ENCODE measurements at places on chromosomes 2 and 18.

- no peak for DNase-seq
These were observed 18.5 kb upstream of the STEAP3 start for GRCh38 chr2:119205001-119205706.

DNA sequence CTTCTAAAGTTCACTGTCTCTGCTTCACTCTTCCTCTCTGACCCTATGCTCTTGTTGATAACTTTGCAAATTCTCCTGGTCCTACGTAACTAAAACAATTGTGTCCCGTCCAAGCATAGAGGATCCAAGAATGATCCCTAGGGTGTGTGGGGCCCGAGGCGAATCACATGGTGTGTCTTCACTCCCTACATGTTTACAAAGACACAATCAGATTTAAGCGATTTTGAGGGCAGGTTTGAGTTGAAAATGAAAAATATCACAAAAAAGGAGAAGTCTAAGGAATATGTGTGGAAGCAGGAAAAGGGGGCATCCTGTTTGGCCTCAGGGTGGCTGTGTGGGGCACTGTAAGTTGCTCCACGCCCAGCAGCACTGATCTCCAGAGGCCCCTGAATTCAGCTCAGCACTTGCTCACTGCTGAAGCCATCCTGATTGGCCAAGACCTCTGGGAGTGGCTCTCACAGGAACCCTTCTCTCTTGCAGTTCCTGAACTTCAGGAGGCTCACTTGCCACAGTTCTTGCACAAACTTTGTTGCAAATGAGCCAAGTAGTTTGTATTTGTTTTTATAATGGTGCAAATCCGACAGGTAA, 363.6 kb downstream of the ZNF521 start:
- no peak for DNase-seq

DNA sequence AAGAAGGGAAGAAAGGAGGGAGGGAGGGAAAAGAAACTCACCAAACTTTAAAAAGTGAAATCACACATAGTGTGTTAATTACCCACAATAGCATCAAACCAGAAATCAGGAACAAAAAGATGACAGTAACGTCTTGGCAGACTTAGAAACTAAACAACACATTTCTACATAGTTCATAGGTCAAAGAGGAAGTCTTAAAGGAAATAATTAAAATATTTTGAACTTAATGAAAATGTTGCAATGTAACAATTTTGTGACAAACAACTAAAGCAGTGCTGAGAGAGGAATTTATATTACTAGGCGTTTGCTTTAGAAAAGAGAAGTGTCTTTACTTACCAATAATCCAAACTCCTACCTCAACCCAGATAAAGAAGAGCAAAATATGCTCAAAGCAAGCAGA, 505.0 kb upstream of the ID2 start:
- no peak for DNase-seq

GRCh38 chr18:21404426-21404825, 162.4 kb downstream of the GREB1L start:
- DNase-seq, result no peak

- DNase-seq, result no peak
These were observed 69.5 kb upstream of the TGIF1 start for GRCh38 chr18:3380384-3380961.

DNA sequence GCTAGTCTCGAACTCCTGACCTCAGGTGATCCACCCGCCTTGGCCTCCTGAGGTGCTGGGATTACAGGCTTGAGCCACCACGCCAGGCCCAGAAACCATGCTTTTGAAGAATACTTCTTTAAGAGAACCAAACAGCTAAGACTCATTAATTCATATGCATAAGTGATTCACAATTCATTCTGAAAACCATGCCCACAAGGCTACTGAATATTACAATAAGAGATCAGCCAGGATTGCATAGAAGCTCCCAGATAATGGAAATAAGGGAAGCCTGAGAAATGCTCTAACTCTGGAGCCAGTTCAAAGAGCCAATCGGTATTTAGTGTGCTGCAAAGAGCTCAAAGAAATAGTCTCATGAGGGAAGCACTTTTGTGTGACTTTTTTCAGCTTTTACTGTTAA, 2.4 kb downstream of the ZNF396 start:
- no peak for DNase-seq

GRCh38 chr2:156526950-156527636, 90.9 kb downstream of the GPD2 start:
- no peak for DNase-seq

DNA sequence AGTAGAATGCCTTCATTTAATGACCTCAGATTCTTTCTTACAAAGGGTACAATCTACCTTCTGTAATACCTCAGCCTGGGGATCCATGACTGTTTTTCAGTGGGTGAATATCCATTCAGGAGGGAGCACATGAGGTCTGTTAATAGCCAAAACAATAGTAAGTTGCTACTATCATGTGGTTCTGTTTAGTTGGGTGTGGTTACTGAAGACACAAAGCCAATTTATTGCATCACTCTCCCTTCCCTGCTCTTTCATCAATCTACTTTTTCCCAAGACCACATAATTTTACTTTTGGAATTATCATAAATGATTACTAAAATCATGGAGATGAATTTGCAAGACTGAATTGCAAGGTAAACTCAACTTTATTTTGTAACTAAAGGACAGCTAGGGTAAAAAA, 254.2 kb downstream of the GALNT13 start:
- DNase-seq, result no peak

DNA sequence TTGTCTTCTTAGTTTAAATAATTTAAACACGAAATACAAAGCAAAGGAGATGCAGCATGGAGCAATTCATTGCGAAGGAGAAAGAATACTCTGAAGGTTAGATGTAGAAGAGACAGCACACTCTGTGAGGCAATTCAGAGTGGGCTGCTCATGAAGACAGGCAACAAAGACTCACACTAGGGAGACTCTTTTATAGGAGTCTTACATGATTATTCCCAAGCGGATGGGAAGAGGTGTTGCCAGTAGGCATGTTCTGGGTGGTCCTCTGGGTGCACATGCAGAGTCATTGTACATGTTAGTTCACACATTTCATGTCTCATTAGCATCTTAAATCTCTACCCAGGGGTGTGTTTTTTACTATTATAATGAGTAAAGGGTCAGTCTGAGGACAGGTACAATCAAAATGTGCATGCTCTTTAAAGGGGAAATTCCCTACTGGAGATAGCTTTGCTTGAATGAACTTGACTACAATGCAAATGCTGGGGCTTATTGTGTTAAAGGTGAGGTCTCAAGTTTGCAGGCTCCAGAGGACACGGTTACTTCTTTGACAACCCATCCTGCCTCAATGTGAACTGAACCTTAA, 275.5 kb downstream of the CDH19 start:
- no peak for DNase-seq

DNA sequence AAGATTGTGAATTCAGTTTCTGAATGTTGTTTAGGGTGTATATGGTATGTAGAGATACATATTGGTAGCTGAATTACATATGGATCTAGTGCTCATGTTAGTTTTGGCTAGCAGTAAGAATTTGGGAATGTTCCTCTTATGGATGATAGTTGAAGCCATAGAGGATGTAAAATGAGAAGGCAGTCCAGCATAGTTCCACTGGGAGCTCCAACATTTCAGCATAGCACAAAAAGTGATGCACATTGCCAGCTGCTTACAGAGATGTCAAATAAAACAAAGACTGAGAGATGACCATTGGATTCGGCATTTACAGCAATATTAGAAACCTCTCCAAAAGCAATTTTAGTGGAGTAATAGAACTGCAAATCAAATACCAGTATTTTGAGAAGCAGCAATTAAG, 77.4 kb downstream of the EML4 start:
- DNase-seq, result peak; percentile 24

DNA sequence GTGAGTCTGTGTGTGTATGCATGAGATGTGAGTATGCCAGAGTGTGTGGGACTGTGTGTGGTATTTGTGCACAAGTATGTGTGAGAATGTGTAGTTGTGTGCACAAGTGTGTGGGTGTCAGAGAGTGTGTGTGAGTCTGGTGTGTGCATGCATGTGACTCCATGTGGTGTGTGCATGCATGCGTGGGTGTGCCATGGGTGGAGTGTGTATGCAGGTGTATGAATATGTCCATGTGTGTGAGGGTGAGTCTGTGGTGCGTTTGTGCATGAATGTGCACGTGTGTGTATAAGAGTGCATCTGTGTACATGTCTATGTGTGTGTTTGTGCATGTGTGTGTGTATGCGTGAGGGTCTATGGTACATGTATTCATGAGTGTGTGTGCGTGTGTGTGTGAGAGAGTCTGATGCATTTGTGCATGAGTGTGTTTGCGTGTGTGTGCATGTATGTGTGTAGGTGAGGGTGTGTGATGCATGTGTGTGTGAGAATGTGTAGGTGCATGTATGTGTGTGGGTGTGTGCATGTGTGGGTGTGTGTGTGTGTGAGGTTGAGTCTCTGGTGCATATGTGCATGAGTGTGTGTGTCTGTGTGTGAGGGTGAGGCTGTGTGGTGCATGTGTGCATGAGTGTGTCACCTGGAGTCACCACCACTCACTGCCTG, 226.8 kb downstream of the LDLRAD4 start:
- DNase-seq, result no peak

DNA sequence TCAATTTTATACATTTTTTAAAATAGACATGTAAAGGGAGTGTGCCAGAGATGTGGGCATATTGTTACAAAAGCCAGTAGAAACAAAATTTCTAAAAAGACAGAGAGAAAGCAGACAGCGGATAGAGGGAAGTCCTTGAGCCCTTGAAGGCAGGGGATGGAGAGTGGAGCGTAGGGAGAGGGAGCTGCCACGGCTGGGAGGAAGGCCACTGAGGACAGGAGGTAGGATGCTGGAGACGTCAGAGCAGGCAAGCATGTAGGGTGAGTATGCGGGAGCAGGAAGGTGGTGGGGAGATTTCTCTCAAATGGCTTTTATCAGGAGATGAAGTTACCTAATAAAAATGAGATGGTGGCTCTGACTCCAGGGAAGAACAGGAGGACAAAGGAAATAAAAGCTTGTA, 24.0 kb upstream of the NCL start:
- DNase-seq, result no peak

- DNase-seq, result peak; percentile 76
These were observed 329.9 kb downstream of the DLGAP1 start for GRCh38 chr18:4125224-4125623.

DNA sequence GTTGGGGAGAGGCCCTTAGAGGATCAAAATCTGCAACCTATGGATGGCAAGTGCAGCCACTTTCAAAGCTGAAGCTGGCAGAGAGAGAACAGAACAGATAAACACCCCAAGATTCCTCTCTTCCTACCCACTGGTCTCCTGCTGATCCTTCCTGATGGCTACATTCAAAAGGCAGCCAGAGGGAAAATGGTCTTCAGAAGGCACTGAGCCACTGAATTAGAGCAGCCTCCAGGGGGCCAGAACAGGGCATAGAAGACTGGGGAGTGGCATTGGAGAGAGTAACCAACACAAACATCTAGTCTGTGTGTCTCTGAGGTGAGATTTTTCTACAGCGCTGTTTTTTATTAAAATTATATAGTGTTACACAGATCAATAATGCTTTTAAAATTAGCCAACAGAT, 432.6 kb downstream of the PARD3B start:
- no peak for DNase-seq

- peak; percentile 28 for DNase-seq
These were observed 231.4 kb downstream of the LRRTM1 start for GRCh38 chr2:80073134-80073561.

DNA sequence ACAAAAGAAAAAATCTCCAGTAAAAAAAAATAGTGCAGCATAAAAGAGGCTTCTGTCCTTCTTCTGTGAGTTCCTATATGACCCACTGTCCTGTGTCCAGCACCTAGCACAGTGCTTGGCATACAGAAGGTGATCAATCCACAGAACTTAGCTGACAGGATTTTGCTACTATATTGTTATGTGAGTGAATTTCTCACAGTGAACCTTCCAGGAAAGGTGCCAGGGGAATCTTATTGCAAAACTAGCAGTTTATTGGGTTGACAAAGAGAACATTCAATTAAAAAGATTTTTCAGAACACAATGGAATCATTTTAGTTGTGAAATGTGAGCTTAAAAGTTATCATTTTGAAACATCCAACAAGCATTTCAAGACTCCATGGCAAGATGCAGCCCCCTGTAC, 12.4 kb upstream of the TRIB2 start:
- no peak for DNase-seq

DNA sequence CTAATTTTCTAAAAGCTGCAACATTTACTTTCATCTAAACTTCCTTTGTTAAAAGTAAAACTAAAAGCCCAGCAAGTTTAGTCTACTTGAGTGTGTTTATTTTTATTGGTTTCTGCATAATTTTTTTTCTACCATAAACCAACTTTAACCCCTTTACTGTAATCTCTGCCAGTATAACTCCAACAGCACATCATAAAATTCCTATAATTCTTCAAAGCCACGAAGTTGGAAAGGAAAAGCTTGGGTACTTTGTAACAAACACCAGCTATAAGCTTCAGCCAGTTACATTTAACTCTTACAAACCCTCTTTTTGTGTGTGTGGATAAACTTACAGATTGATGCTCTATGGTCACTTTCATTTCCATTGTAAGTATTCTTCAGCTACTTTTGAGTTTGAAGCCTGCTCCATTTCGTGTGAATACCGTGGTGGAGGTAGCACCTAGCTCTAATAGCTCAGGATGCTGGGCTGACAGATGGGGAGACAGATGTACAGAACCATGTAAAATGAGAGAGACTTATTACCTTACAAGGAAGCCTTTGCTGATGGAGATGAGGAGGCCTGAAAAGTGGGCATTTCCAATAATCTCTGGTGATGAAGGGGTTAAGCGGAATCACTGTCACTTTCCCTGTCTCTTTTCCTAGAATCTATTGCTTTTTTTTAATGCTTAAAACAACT, 42.5 kb downstream of the ZEB2 start:
- DNase-seq, result no peak

- DNase-seq, result no peak
These were observed 858.5 kb upstream of the PIK3C3 start for GRCh38 chr18:41096504-41096903.

GRCh38 chr2:36570416-36570815, 27.6 kb downstream of the FEZ2 start:
- DNase-seq, result no peak

GRCh38 chr18:44731530-44732237, 51.0 kb downstream of the SETBP1 start:
- DNase-seq, result peak; percentile 18

GRCh38 chr2:127059559-127059958, 47.4 kb downstream of the BIN1 start:
- DNase-seq, result no peak

- DNase-seq, result no peak
These were observed 1.1 kb downstream of the EMILIN1 start for GRCh38 chr2:27079233-27080139.

DNA sequence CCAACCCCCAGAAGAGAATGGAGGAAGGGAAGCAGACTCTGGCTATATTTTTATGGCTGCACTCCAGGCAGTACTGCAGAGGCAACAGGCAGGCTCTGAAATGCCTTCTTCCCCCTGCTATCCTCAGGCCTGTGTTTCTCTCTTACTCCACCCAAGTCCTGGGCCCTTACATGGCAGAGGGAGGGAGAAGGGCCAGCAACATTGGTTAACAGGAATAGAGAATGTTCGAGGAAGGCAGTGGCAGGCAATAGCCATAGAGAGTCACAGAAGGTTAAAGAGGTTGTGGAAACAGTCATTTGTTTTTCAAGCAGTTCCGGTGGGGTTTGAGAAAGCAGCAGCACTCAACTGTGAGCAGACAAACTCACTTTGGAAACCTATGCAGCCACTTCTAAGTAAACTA, 15.1 kb upstream of the DARS1 start:
- no peak for DNase-seq

Data from fibroblast of skin of left biceps (primary cell).